ENCODE measurements at places on chromosomes 7 and 10.

- no peak for DNase-seq
These were observed 127.3 kb downstream of the RNLS start for GRCh38 chr10:88455831-88456230.

GRCh38 chr10:34850558-34850957, 35.5 kb upstream of the PARD3 start:
- DNase-seq: no peak

GRCh38 chr10:70038923-70039322, 13.7 kb upstream of the MACROH2A2 start:
- DNase-seq: no peak

DNA sequence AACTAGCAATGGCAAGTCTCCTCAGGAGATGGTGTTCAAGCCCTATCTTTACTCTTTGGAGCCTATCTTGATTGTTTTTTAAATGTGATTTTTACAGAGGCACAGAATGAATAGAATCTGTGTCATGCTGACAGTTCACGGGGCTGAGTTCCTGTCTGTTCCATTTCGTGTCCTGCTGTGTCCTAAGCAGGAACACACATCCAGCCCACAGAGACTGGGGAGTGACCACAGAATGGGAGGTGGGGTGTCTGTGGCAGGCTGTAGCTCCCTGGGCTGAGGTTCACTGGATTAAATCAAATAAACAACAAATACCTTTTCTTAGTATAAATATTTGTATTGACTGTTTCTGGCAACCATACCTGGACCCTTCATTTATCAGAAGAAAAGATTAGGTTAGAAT, 73.4 kb upstream of the CARD11 start:
- no peak for DNase-seq

GRCh38 chr7:155191901-155192478, 105.7 kb upstream of the INSIG1 start:
- no peak for DNase-seq

DNA sequence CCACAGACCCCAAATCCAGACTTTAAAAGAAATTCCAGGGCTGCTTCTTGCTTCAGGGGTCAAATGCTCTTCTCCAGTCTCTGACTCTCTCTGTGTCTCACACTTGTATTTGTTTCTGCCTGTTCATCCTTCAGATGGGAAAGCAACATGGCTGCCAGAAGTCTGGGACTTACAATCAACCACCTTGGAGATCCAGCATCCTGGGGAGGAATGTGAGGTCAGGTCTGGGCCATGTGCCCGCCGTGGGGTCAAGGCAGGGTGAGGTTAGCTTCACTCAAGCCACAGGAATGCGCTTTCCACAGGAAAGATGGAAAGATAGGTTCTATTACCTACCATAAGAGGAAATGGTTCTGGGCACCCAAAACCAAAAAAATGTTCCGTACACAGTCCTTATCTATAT, 34.3 kb upstream of the NPVF start:
- DNase-seq: no peak

- no peak for DNase-seq
These were observed 75.4 kb downstream of the FAM171A1 start for GRCh38 chr10:15295537-15296325.

GRCh38 chr7:38558761-38559345, 72.3 kb downstream of the AMPH start:
- DNase-seq: peak; percentile 7

- DNase-seq: no peak
These were observed 126.3 kb downstream of the DGKB start for GRCh38 chr7:14776266-14776665.

DNA sequence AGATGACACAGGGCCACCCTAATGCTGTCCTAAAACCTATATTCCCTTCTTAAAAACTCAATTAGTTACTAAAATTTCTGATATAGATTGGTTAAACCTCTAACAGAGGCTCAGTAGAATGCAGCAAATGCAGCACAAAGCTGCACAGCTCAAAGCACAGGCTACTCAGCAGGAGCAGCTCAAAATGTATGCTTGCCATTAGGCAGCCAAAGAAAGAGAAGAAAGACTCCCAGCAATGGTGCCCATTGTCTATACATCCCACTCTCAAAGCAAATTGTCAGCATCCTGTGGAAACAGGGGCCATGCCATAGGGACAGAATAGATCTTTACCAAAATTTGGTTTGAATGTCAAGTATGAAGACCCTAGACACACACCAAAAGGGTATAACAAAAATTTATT, 73.5 kb downstream of the TFPI2 start:
- no peak for DNase-seq

DNA sequence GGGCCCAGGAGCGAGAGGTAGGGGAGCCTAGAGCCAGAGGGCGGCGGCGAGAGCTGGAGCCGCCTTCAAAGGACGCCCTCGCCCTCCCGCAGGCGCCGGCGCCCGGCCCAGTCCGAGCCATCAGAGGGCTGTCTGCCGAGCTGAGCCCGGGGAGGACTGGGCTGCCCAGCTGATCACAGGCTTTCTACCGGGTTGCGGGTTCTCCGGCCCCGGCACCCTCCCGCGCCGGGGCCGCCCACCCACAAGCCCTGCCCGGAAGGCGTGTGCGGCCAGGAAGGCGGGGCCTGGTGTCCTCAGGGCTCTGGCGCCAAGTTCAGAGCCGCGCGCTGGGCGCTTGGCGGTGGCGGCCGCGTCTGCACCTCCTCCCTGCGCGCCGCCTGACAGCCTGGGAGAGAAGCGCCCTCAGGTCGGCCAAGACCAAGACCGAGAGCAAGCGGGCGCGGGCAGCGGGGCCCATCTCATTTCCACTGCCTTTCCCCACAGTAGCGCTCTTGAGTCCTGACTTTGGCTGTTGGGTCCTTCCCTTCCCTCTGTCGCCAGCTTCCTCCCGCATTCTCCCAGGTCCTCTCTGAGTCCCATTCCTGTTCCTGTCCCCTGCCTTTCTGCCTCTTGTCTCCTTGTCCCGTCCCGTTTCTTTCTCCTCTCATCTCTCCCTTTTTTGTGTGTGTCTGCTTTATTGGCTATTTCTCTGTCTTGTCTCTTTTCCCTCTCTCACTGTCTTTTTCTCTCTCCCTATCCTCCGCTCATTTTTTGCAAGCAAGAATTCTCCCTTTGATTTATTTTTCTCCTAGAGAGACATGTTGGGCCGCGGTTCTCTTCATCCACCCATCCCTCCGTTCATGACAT, 60.6 kb upstream of the MSMB start:
- peak; percentile 42 for DNase-seq

DNA sequence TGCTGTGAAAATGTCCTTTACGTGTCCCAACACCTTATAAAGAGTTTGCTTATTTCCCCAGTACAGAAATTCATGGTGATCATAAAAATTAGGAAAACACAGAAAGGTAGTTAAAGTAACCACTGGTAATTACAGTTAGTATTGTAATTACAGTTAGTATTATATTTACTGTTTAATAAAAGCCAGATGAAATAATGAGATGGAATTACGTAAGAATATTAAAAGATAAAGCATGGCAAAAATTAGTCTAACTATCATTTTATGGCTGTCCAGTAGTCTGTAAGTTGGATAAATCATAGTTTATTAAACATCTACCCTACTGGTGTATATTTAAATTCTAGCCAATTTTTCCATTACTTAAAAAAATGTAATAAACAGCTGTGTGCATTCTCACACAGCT, 638.8 kb downstream of the ACTR3B start:
- no peak for DNase-seq

DNA sequence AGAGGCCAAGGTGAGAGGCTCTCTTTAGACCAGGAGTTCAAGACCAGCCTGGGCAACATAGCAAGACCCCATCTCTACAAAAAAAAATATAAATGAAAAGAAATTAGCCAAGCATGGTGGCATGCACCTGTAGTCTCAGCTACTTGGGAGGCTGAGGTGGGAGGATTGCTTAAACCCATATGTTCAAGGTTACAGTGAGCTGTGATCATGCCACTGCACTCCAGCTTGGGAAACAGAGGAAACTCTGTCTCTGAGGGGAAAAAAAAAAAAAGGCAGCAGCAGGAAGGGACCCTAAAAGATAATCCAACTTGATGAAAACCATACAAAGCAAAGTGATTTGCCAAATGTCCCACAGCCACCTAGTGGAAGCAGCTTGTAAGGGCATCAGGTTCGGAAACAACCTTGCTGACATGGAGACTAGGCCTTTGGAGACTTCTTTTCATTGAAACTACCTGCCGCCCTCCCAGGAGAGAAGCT, 15.6 kb upstream of the PBLD start:
- no peak for DNase-seq

GRCh38 chr7:155948845-155949244, 136.6 kb upstream of the SHH start:
- no peak for DNase-seq

DNA sequence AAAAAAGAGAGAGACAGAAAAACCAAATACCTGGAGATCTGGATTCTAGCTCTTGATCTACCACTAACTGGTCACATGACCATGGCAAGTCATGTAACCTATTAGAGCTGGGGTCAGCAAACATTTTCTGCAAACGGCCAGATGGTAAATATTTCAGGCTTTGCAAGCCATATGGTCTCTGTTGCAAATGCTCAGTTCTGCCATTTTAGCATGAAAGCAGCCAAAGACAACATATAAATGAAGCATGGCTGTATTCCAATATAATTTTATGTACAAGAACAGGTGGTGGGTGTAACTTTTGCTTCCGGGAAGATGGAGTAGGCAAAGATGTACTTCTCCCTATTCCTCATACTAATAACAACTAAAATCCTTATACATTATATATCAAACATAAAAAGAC, 6.7 kb downstream of the FRA10AC1 start:
- DNase-seq: no peak

DNA sequence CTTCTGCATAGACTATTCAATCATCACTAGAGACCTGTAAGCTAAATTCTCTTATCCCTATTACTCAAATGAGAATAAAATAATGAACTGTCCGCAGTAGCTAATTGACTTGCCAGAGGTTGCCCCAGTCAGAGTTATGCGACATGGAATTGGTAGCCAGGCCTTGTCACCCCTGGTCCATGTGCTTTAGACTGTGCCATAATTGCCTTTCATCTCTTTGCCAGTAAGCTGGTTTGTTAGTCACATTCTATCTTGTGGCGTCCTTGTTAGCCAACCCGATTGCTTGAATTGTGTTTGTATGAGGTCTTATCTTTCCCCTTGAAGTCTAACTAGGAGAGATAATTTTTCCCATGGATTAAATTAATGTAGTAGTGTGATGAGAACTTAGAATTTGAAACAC, 262.6 kb downstream of the CSTF2T start:
- no peak for DNase-seq

- peak; percentile 14 for DNase-seq
These were observed 48.7 kb upstream of the SHH start for GRCh38 chr7:155860840-155861479.

- no peak for DNase-seq
These were observed 1.9 kb downstream of the VWDE start for GRCh38 chr7:12401538-12402364.

DNA sequence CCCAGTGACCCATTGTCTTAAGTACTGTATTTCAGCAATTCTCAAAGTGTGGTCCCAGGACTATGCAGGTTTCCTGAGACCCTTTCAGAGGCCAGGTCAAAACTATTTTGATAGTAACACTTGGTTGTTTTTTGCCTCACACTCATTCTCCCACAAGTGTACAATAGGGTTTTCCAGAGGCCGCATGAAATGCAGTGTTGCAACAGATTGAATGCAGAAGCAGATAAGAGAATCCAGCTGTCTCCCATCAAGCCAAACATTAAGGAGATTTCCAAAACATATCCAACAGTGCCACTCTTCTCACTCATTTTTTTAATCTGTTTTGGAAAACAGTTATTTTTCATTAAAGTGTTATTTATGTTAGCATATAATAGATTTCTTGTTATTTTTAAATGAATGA, 20.0 kb downstream of the VKORC1L1 start:
- DNase-seq: no peak

DNA sequence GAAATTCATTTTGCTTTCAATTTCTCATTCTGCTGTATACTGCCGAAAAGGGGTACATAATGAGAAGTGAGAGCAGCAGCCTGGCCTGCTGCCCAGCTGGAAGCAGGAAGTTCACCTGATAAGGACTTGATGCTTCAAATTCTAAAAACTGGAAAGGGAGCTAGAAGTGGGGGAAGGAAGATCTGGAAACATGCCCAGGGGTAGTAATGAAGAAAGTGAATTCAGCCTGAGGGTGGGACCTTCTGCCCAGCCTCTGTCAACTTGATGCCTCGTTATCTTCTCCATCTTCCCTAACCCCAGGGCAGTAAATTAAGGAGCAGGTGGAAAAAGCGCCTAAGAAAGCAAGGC, 69.4 kb downstream of the ARMH3 start:
- DNase-seq: no peak

DNA sequence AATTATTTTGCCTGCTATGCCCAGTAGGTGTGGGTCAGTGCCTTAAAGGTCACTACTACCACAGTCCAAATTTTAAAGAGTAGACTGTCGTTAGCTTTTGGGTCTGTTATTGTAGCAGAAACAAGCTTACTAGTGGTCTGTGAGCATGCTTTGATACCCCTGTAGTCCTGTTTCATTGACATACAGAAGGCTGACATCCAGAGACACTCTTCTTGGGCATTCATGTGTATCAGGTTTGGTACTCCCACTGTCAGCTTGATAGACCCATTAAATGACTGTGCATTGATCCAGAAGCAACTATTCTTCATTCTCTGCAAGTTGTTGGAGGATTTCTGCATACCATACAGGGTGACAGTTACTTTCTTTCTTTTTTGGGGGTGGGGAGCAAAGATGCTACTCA, 884.4 kb upstream of the CELF2 start:
- no peak for DNase-seq

- no peak for DNase-seq
These were observed 6.5 kb downstream of the PDSS1 start for GRCh38 chr10:26703974-26704373.

DNA sequence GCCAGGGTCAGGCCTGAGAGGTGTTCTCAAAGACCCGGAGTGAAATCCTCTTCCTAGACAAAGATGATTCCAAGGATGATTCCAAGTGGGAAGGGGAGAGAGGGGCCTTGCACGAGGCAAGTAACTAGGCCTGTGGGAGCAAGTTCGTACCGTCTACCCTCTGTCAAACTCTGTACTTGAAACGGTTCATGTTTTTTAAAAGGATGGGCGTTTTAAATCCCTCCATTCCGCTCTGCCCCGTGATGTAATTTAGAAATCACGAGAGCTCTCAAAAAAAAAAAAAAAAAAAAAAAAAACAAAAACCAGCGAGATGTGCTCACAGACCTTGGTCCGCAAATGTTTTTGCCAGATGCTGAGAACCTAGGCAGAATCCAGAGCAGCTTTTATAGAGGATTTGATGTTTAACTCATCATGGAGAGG, 114.7 kb upstream of the CARD11 start:
- DNase-seq: peak; percentile 73

- DNase-seq: no peak
These were observed 675.3 kb downstream of the INHBA start for GRCh38 chr7:41027428-41028115.

DNA sequence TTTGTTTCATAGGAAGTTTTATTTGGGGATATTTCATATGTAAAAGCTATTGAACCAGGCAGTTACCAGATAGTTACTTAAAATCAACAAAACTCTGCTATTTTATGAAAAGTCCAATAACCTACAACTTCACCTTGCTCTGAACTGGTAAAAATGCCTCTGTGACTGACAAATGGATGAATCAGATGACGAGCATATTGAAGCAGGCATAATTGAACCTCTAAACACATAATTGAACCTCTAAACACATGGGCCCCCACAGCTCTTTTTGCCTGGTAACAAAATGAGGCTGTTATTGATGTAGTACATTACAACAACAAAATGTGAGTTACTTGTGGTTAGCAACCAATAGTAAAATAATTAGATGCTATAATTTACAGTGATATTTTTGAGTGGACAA, 99.7 kb downstream of the MBL2 start:
- DNase-seq: no peak

All from hindlimb muscle (tissue), 1 donor.